ENCODE measurements at places on chromosomes 7 and 10.

DNA sequence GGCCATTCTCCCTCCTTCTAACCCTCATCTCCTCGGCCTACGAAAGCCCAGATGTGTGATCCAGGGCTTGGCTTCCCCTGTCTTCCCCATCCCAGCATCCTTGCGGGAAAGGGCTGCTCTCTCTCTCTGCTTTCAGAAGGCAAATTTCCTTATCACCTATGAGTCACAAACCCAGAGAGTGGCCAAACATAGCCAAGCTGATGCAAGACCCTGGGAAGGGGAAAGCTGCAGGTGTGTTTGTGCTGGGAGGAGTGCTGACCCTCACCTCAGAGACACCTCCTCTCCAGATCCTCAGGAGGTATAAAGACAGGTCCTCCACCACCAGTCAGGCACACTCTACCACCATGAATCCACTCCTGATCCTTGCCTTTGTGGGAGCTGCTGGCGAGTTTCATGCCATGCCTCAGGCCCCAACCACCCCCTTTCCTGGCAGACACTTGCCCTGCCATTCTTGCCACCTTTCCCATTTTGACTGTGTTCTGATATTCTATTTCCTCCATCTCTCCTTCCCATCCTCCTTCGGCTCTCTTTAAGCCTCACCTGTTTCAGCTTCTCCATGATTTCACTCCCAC is 10.6 kb upstream of the PRSS2 start:
- DNase-seq = no peak

GRCh38 chr7:2493205-2494164 is 17.3 kb upstream of the GRIFIN start:
- no peak for DNase-seq

GRCh38 chr10:46028584-46029460 is 1.6 kb downstream of the NCOA4 start:
- DNase-seq = no peak

DNA sequence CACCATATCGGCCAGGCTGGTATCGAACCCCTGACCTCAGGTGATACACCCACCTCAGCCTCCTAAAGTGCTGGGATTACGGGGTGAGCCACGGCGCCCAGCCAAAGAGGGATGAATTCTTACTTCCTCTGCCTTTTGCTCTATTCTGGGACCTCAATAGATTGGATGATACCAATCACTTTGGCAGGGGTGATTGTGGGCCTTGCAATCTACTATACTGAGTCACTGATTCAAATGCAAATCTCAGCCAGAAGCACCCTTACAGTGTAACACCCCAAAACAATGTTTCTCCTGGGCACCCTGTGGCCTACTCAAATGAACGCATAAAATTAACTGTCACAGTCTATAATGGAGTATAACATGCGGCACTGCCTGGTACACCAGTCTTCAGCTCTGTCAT is 596.7 kb upstream of the LRRTM3 start:
- no peak for DNase-seq

- no peak for DNase-seq
Observed at GRCh38 chr10:118952493-118953295, 76.8 kb upstream of the NANOS1 start.

DNA sequence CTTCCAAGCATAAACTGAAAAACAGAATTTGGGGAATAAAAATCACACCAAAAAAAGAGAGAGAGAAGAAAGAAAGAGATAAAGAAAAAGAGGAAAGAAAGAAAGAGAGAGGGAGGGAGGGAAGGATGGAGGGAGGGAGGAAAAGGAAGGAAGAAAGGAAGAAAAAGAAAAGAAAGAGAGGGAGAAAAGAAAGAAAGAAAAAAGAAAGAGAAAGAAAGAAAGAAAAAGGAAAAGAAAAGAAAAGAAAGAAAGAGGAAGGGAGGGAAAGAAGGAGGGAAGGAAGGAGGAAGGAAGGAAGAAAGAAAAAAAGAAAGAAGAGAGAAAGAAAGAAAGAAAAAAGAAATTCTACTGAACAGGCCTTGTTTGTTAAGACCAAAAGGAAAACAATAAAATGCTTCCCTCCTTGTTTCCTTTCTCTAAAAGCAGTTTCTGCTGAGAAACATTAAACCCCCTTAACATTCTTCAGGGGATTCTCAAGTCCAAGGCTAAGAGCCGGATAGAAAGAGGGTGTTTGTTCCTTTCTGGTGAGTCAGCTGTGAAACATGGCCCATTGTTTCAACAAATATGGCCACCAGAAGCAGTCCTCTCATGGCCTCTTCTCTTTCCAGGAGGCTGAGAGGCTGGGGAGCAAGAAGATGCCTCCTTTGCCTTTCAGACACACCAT is 46.9 kb upstream of the GPAM start:
- DNase-seq = no peak

DNA sequence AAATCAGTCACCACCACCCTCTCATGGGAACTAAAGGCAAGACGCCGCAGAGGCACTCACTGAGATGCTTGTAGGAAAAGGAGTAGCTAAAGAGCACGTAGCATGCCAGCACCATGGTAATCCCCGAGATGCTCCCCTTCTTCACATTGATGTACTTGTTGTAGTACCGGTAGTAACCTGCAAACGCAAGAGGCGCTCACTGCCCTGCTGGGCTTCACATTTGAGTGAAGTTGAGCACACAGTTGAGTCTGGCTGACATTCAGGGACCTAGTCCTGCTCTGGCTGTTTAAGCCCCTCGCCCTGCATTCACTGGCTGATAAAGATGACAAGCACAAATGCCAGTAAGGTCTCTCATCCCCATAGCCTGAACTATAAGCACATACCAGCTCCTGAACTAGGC is 6.9 kb downstream of the ATP5MF start:
- DNase-seq = peak; percentile 22

DNA sequence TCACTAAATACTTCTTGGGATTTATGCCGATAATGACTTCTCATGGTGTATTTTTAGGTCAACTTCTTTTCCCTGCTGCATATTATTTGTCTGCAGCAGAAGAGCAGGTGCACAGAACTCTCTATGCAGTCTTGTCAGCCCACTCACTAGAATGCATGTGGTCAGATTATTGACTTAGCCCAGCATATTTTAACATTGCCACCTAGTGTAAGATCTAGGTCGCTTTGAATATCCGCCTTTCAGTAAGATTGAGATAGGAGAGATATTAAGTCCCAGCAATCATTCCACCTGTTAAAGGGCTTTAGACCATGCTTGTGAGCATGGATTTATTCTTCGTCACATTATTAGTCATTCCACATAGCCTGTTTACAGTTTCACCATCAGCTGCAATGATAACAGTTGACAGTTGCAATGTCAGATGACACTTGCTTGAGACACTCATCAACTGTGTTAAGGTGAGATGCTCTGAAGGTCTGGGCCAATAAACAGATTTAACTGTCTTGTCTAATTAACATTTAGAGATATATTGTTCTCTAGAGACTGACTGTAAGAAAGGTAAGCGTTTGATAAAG is 491.7 kb downstream of the ARL4A start:
- no peak for DNase-seq

DNA sequence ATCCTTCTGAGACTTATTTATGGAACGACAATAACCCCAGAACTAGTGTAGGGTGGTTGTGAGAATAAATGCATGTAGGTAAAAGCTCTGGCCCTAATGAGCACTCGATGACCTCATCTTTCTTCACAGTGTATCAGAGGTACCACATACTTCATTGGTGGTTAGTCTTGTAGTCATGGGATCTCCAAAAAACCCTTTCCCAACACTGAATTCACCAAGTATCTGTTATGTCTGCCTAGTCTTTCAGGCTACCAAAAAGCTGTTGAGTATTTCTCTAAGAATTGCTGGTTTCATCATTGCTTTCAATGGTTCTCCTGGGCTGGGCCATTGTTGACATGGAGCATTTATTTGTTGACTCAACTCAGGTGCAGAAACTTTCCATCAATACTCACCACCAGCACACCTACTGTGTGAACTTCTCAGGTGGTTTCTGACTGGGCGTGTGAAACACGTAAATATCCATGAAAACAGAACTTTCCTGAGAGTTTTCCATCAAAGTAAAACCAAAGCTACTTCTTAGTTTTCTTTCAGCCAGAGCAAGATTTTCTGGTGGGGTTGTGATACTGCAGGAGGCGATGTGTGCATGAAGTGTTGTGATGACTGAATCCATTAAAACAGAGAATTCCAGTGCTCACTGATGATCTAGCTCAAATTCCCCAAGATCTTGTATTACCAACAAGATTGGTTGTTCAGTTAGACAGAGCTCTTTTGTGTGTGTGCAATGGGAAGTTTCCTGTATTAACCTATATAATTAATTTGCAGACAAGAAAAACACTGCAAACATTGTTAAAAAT is 51.4 kb upstream of the SLC35B4 start:
- DNase-seq = no peak

DNA sequence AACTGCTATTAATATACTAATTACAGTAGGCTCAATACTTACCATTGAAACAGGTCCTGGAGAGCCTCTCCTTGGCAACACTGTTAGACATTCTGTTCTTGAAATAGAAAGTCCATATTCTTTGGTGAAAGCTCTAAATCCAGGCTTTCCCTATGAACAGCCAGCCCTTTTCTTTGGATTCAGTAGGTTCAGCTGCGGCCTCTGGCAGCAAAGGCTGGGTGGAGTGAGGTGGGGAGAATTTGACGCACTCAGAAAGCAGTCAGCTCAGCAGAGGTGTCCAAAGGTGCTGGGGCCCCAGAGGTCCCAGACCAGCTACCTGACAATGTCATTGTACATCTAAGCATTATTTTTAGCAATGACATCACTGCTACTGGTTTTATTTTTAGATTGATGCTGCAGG is 146.1 kb downstream of the GRK5 start:
- DNase-seq = no peak
